ENCODE measurements at places on chromosomes 2 and 18.

- peak; percentile 68 for DNase-seq
These were observed 237.6 kb downstream of the PRKCE start for GRCh38 chr2:45889053-45889452.

DNA sequence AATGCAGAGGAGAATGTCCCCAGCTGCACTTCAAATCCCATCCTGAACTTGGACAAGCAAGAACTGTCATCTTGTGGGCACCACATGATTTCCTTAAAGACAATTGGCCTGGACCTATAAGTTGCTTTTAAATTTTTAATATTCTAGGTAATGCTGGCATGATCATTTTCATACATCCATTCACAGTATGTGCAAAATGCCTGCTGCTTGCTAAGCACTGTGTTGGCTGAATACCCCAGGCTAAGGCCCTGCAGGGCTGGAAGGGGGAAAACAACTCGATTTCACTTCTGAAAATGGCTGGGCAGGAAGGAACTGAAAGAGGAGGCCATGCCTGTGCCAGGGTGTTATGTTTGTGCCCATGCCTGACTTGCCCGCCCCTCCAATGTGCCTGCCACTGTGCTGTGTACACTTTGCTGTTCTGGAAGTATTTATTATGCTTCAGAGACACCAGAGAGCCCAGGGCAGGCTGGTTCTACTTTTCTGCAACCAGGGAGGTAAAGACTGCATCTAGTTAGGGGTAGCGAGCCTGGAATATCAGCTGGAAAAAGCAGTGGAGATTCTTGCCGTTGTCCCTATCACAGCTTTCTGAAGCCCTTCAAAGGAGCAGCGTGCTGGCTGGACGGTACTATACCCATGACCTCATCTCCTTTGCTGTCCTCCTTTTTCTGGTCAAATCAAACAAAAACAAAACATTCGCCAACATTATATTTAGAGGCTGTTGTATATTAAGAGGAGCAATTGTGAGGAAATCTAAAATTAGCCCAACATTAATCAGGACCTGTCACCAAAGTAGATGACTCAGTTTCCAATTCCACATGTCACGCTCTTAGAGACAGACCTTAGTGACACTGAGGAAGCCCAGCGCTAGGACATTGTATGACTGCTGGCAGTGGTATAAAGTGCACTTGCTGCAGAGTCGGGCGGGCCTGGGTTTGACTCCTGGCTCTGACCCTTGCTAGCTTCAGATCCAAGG is 158.1 kb downstream of the DDX1 start:
- no peak for DNase-seq

GRCh38 chr2:40554665-40555294 is 102.9 kb upstream of the SLC8A1 start:
- peak; percentile 49 for DNase-seq

- DNase-seq = no peak
These were observed 55.3 kb downstream of the KCTD1 start for GRCh38 chr18:26493021-26493420.

GRCh38 chr18:51614033-51614432 is 416.6 kb upstream of the MEX3C start:
- no peak for DNase-seq

GRCh38 chr2:16037808-16038457 is 97.6 kb downstream of the MYCN start:
- DNase-seq = no peak

- no peak for DNase-seq
These were observed 46.1 kb downstream of the SPRED2 start for GRCh38 chr2:65386344-65386743.

DNA sequence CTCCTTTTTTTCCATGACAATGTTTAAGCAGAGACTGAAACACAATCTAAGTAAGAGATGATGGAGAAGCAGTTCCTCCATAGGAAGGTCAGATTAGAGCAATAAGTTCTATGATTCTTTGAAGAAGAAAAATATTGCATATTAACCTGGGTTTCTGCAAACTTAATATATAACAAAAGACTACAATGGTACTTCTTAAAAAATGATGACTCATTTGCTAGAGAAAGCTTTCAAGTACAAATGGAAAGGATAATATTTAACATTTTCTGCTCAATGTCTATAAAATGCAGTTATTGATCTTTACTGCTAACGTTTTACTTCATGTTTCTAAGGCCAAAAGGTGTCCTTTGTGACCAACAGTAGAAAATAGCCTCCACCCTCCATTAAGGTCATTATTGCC is 158.6 kb downstream of the DOCK10 start:
- DNase-seq = no peak

GRCh38 chr2:109368798-109369197 is 239.8 kb downstream of the SH3RF3 start:
- DNase-seq = no peak

GRCh38 chr2:10504994-10505820 is 57.1 kb upstream of the ODC1 start:
- DNase-seq = no peak

- DNase-seq = no peak
These were observed 159.4 kb upstream of the TWIST2 start for GRCh38 chr2:238688193-238689153.

- DNase-seq = no peak
These were observed 3.3 kb downstream of the PDCD1 start for GRCh38 chr2:241855245-241855887.

DNA sequence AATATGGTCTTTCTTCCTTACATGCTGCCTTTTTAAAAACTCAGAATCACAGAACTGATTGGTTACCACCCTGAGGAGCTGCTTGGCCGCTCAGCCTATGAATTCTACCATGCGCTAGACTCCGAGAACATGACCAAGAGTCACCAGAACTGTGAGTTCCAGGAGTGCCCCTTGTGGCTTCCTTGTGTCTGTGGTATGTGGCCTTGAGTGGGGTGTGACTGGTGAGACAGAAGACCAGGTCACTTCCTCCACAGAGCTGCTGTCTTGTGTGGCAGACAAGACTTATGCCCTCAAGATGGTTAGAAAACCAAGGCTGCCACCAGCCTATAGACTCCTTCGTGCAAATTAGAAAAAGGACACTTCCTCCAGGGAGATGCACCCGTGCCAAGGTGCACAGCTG is 72.6 kb downstream of the EPAS1 start:
- no peak for DNase-seq

DNA sequence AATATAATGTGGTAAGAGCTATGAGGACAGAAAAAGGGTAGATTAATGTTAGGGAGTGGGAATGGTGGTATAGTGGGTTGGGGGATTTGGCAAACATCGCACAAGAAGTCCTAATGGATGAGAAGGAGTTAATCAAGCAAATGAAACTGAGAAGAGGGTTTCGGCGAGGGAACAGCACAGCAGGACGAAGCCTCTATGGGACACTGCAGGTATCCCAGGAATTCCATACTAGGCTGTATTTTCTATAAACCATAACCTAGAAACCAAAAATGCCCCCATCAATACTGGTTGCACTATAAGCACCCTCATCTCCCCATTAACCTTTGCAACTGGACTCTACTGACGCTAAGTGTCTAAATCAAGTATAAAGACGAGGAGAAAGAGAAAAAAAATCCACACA is 10.3 kb downstream of the WDFY1 start:
- no peak for DNase-seq

- no peak for DNase-seq
These were observed 40.2 kb downstream of the HDAC4 start for GRCh38 chr2:239360421-239361310.

DNA sequence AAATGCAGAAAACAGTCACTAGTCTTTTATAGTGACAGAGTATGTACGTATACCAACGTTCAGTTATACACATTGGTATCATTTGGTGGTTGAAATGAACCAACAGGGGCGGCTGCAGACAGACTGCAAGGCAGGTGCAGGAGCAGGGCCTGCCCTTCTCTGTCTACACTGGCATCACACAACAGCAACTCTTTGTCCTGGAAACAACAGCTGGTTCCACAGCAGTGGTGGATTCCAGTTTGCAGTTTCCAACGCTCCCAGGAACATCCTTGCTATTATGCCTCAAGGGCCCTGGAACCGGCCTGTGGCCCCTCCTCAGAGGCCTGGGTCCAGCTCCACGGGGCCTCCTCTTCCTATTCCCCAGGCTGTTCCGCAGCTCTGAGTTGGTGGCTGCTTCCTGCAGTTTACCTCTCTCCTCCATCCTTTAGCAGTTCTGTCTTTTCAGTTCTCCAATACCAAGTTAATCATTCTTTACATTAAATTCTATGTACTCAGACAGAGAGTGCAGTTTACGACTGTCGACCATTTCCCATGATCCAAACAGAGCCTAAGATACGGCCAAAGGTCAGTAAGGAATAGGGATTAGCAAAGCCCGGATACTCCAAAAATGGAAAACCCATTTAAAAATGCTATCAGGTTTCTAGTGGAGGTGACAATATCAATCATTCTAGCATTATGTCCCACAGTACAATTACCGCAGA is 87.8 kb downstream of the NOL10 start:
- DNase-seq = no peak

- no peak for DNase-seq
These were observed 1137.4 kb upstream of the FAM98A start for GRCh38 chr2:34736482-34736881.

DNA sequence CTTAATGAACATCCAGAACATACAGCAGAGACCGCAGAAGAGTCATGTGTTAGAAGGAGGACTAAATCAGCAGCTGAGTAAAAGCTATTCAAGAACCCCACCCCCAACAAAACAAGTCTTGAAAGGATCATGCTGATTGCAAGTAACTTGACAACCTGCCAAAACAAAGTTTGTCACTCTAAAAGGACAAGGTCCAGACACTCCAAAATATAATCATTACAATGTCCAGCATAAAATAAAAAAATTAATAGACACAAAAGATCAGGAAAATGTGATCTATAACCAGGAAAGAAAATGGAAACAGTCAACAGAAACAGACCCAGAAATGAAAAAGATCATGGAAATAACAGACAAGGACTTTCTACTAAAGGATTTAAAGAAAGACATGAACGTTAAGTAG is 28.5 kb downstream of the CCDC88A start:
- DNase-seq = no peak

GRCh38 chr2:74646201-74646600 is 1.9 kb downstream of the M1AP start:
- no peak for DNase-seq

DNA sequence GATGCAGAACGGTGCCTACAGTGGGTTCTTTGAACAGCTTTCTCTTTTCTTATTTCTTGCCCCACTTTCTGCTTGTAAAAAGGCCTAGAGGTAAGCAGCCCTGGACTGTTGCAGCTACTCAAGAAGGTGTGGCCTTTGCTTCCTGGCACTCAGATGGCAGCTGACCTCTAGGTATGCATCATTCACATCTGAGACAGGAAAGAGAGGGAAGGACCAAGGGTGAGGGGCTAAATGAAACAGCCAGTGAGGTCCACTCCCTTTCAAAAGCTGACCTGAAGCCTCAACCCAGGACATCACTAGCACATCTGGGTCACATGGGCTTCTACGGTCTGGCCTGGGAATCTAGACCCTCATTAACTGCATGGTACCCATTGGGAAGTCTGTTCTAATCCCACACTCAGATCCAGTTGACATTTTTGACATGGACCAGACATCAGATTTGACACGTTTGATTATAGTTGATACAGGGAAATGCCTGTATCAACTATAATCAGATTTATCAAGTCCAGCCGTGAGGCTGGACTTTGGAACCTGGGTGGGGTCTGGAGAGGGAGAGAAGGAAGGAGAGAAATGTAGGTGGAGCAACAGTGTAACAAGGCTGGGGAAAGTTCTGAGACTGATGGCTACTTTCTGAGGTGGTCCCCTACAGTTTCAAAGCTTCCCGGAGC is 60.2 kb downstream of the E2F6 start:
- no peak for DNase-seq

DNA sequence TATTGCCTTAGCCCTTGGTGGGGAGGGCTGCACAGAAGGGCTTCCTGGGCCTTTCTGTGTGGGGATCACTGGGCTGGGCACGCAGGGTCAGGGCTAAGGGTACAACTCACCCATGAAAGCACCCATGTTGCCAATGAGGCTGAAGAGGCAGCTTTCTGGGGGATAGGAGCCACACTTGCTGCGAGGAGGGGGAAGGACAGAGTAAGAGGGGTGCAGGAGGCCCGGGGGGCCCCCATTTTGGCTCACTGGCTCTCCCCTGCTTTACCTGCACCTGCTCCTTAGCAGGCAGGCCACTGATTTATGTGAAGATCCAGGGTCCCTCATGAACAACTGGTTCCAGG is 2.3 kb downstream of the TMEM150A start:
- DNase-seq = no peak

DNA sequence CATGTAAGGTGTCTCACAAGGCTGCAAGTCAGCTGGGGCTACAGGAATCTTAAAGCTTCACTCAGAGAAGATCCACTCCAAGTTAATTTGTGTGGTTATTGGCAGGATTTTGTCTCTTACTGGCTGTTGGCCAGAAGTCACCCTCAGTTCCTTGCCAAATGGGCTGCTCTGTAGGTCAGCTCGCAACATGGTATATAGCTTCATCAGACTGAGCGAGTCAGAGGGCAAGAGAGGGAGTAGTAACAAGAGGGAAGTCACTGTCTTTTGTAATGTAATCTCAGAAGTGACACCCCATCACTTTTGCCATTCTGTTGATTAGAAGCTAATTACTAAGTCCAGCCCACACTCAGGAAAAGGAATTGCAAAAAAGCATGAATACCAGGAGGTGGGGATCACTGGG is 119.5 kb downstream of the LRRTM1 start:
- no peak for DNase-seq

DNA sequence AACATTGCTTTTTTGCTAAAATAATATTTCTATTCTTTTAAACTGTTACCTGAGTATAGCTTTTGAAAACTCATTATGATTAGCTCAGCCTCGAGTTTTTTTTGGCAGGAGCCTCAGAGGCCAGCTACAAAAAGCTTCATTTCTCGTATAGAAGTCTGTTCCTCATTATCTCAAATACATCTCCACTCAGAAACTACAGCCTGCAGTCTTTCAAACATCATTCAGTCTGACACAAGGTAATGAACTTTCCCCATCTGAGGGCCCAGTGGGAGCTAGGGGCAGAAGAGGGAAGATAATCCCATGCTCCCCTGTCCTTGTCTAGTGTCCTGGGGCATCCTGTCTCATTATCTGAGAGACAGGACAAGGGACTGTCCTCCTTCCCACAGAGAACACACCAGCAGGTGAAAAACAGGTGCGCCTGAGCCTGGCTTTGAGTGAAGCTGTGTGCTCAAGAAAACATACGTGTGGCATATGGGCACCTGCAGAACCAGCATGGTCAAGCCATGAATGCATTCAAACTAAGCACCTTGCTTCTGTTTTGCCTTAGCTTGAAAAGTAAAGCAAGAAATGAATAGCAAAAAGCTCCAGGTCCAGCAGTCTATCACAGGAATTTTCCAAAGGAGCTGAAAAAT is 247.5 kb downstream of the MREG start:
- no peak for DNase-seq
